ENCODE measurements at places on chromosomes 13 and 19.

GRCh38 chr13:95698047-95698749 is 21.3 kb downstream of the DNAJC3 start:
- DNase-seq, result peak; percentile 70

GRCh38 chr19:38650911-38651584 is 3.6 kb downstream of the ACTN4 start:
- peak; percentile 97 for DNase-seq

GRCh38 chr13:88248393-88248792 is 577.2 kb downstream of the SLITRK5 start:
- DNase-seq, result no peak

- DNase-seq, result peak; percentile 36
Measured at GRCh38 chr13:44932850-44933251, 56.4 kb downstream of the NUFIP1 start.

GRCh38 chr13:52933547-52934210 is 85.2 kb upstream of the PCDH8 start:
- DNase-seq, result no peak

DNA sequence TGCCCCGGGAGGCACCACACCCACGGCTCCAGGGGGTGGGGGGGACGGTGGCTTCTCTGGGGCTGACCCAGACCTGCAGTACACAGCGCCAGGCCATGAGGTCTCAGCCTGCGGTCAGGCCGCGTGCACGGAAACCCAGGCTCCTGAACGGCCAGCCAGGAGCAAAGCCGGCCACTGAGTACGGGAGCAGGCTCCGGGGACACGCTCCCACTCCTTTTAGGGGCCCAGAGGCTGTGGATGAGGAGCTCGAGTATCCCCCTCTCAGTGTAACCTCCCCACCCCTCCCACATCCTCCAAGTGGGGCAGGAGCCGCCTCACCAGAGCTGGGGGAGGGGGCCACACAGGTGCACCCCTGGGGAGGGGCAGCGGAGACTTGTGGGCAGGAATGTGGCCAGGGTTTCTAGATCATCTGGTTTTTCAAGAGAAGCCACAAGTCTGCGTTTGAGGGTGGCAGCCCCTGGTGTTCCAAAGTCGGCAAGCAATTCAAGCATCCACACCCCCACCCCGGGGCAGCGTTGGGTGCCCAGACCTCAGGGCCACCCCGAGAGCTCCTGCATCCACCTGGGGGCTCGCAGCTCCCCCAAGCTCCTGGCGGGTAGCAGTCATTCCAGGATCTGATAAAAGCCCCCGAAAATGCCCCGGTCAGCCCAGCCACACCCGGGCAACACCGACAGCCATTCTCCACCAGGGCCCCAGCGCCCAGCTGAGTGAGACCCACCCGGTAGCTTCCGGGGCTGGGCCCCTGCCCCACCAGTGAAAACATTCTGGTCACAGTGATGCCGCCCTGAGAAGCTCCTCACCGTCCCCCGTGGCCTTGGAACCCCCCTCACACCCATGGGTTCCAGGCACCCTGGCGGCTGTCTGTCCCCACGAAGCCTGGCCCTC is 6.1 kb downstream of the SBNO2 start:
- peak; percentile 56 for DNase-seq

GRCh38 chr19:41886761-41887710 is 4.1 kb downstream of the ARHGEF1 start:
- DNase-seq, result no peak

DNA sequence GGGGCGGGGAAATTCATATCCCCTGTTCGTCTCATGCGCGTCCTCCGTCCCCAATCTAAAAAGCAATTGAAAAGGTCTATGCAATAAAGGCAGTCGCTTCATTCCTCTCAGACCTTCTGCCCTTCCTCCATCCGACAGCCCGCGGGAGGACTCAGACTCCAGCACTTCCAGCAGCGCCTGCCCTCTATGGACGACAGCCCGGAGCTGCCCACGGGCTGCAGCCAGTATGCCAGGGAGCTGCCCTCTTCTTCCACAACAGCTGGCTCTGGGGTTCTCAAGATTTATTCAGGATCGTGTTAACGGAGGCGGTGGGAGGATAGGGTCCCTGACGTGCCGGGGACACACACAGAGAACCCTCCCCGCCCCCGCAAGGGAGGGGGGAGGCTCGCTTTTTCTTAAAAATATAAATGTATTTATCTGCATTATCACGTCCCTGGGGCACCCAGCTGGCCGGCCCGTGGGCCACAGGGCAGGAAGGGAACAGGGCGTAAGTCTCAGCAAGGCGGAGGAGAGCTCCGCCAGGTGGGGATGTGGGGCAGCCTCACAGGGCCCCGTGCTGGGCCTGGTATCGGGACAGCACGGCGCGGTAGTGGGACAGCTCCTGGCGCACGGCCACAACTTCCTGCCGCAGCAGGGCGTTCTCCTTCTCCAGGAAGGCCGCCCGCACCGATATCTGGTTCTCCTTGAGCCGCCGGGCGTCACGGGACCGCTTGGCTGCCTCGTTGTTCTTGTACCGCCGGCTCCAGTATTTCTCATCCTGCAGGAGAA is 6.7 kb downstream of the DBP start:
- DNase-seq, result no peak

GRCh38 chr19:18392417-18392816 is 5.0 kb downstream of the LRRC25 start:
- DNase-seq, result no peak

- DNase-seq, result no peak
Measured at GRCh38 chr13:108807841-108808240, 178.4 kb downstream of the MYO16 start.

GRCh38 chr19:46142294-46142693 is 5.7 kb upstream of the IGFL2 start:
- DNase-seq, result no peak

DNA sequence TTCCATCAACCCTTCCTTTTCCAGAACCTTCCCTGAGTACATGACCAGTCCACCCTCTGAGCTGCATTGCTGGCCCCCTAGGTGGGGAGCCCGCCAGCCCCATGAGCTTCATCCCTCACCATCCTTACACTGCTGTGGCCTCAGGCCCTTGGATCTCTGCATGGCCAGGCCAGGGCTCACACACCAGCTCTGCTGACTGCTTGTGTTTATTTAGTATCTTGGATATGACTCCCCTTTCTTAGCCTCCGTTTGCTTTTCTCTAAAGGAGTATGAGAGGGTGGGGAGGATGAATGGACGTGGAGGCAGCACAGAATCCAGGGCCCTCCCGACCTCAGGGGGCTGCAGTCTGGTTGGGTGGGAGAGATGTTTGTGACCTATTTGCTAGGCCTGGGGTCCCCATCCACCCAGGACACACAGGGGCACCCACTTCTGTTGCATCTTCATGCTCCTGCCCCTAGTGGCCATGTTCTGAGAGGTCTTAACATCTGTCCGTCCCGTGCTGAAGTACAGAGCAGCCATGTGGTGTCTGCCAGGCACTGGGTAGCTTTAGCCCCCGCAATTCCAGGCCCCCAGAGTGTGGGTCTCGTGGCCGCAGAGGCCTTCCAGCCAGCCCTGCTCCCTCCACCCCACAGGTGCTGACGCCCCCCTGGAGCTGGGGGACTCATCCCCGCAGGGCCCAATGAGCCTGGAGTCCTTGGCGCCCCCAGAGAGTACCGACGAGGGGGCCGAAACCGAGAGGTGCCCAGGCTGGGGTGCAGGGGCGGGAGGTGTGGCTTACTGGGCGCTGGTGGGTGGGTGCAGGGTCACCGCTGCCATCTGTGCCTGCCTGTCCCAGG is 13.0 kb downstream of the ARHGEF1 start:
- no peak for DNase-seq

GRCh38 chr13:70619936-70620335 is 511.7 kb upstream of the KLHL1 start:
- no peak for DNase-seq

DNA sequence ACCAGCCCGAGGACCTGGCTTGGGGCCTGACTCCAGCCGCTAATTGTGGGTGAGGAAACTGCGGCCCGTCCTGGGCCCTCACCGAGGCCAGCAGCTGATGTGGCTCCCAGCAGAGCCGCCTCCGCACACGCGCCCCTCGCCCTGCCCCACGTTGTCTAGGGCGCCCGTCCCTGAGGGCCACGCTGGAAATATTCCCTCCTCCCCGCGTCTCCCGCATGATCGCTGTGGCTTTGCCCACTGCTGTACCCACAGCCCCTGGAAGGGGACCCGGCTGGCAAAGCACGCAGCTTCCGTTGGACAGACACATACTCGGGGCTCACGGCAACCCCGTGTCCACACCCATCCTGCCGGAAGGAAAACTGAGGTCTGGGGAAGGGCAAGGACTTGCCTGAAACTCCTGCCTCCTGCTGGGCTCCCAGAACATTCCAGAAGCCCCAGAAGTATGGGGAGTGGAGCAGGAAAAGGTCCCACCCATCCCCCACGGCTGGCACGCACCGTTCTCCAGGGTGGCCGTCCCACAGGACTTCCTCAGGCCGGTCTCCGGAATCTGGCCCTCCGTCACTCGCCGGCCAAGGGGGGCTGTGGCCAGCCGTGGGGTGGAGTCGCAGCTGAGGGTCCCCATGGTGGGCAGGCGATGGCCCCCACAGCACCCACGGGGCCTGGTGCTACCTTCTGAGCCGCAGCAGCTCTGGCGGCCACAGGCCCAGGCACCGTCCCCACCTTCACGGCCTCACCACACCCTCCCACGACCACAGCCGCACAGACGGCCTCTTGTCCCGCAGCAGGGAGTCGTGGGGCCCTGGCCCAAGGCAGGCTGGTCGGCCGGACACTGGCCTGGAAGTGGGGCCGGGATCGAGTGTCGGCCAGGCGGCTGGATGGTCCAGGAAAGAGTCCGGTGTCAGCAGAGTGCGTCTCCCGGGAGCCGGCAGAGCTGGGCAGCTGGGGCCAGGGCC is 13.6 kb upstream of the SHC2 start:
- DNase-seq, result no peak

DNA sequence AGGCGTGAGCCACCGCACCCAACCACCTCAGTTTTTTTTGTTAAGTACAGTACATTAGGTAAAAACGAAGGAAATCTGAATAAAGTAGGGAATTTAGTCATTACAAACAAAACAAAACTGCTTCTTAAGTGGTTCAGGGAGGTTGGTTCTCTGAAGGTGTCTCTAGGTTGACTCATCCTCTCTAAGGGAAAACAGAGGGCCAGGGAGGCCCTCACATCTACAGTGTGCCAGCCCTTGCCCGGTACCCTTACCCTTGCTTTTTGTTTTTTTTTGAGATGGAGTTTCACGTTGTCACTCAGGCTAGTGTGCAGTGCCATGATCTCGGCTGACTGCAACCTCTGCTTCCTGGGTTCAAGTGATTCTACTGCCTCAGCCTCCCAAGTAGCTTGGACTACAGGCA is 17.2 kb upstream of the JUND start:
- no peak for DNase-seq

- DNase-seq, result peak; percentile 47
Measured at GRCh38 chr13:73303851-73304250, 245.0 kb downstream of the KLF5 start.

- peak; percentile 23 for DNase-seq
Measured at GRCh38 chr13:61170856-61171255, 244.8 kb downstream of the PCDH20 start.

DNA sequence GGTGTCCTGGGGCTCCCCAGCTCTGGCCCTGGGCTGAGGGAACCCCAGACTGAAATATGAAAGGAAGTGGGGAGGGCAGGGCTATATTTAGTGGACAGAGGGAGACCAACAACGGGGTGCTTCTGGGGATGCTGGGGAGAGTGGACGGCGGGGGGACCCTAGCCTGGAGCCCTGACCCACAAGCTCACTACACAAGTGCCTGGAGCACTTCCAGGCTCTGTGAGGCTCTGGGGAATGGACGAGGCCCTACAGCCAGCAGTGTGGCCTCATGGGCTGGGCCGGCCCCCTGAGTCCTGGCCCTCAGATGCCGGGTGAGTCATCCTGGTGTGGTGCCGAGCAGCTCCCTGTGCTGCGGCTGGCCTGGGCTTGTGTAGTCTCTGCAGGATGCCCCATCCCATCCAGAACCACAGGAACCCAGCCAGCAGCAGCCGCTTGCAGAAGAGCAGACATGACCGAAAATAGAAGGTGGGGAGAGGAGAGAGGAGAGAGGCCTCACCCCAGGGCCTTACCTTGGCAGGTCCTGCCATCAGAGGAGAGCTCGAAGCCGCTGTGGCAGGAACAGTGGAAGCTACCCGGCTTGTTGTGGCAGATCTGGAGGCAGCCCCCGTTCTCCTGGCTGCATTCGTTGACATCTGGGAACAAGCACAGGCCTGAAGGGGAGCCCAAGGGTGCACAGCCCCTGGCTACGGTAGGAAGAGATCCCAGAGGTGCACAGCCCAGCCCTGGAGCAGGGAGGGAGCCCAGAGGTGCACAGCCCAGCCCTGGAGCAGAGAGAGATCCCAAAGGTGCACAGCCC is 26.1 kb downstream of the GAS6 start:
- DNase-seq, result peak; percentile 99

- DNase-seq, result no peak
Measured at GRCh38 chr13:74743992-74744391, 609.8 kb upstream of the KLF12 start.

DNA sequence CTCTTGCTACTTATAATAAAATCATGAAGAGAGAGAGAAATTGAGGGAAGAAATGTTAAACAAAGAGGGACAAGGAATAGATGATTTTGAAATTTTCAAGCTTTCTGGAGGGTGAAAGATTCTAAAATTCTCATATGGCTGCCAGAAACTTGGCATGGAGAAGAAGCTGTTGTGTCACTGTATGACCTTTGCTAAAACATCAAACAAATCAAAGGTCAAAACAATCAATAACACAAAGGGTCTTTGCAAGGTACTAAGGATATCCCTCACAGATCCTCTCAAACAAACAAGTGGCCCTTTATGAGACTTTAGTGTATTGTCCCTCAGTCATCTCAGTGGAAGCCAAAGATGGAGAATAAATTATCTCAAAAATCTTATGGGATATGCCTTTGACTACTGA is 1039.2 kb upstream of the MIR17HG start:
- no peak for DNase-seq

GRCh38 chr13:44068737-44069136 is 189.0 kb downstream of the LACC1 start:
- DNase-seq, result peak; percentile 62

GRCh38 chr13:96273196-96273595 is 183.3 kb downstream of the HS6ST3 start:
- DNase-seq, result no peak

- DNase-seq, result peak; percentile 63
Measured at GRCh38 chr13:32019612-32020233, 11.9 kb upstream of the FRY start.

- DNase-seq, result no peak
Measured at GRCh38 chr13:44806826-44807225, 182.4 kb downstream of the NUFIP1 start.

- DNase-seq, result peak; percentile 40
Measured at GRCh38 chr19:13401388-13401787, 104.9 kb downstream of the CACNA1A start.

GRCh38 chr13:50282016-50282415 is 266.8 kb downstream of the KCNRG start:
- no peak for DNase-seq
